ENCODE measurements at places on chromosomes 3 and 15. TPM values are rescaled to one million over a fixed set of nuclear protein-coding genes. Genes with fewer than 3 reads are reported as not detected.

- no peaks in the 10 kb centered on the region for H3K36me3 ChIP-seq
- H3K27ac ChIP-seq: no peak overlapping the region
- DNase-seq: peak; percentile 56
- peaks cover 9% of the 10 kb centered on the region for H3K4me1 ChIP-seq
- H3K27me3 ChIP-seq: no peaks in the 10 kb centered on the region
Observed at GRCh38 chr3:112013058-112013783, 14.5 kb downstream of the TAGLN3 start.

DNA sequence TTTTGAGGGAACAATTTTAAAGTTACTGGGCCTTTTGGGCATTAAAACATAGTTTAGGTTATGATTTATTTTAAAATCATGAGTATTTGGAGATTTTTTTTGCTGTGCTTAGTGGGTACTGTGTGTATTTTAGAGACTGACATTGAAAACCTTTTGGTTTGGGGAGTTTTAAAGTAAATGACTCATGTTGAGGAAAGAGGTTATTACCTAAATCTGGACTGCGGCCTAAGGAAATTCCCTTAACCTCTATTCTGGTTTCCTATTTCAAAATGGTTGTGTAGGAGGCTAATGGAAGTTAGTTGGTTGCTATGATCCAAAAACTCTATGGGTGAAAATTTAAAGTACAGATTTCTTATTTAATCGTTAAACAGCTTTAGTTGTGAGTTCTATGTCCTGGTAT, 57.3 kb upstream of the DPH6 start:
- no peak for DNase-seq
- H3K4me1 ChIP-seq: peaks cover 15% of the 10 kb centered on the region
- no peak overlapping the region for H3K27ac ChIP-seq

- no peak overlapping the region for H3K4me3 ChIP-seq
- no peak overlapping the region for H3K27ac ChIP-seq
- DNase-seq: no peak
- H3K27me3 ChIP-seq: no peaks in the 10 kb centered on the region
Observed at GRCh38 chr15:49758456-49758855, 137.6 kb downstream of the DTWD1 start.

DNA sequence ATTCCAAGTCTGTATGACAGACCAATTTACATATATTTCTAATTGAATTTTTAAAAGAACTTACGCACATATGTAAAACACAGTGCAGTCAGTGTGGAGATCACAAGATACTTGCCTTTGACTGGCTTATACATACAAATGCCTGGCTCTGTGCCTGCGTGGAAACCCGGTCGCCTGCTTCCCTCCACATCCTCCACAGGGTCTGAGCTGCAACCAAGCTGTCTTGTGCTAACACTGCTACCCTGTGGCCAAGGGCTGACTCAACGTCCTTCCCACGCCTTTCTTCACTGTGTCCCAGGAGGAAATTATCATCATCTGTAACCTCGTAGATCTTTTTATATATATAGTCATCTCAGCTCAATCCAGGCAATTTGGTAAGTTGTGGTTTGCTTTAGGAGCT, 117.0 kb downstream of the WNT7A start:
- H3K4me3 ChIP-seq: no peak overlapping the region
- H3K4me1 ChIP-seq: peaks cover 16% of the 10 kb centered on the region
- H3K27ac ChIP-seq: no peak overlapping the region
- no peak for DNase-seq

GRCh38 chr3:17158941-17159682, 274.4 kb downstream of the PLCL2 start:
- no peaks in the 10 kb centered on the region for H3K4me1 ChIP-seq
- DNase-seq: no peak
- peaks cover 16% of the 10 kb centered on the region for H3K36me3 ChIP-seq
- H3K27me3 ChIP-seq: no peaks in the 10 kb centered on the region
- H3K4me3 ChIP-seq: no peak overlapping the region
- H3K27ac ChIP-seq: no peak overlapping the region

FOXB1 gene
- total RNA-seq: not detected

- no peak overlapping the region for H3K4me3 ChIP-seq
- H3K27ac ChIP-seq: no peak overlapping the region
- H3K4me1 ChIP-seq: peaks cover 3% of the 10 kb centered on the region
- DNase-seq: no peak
- H3K36me3 ChIP-seq: peaks cover 6% of the 10 kb centered on the region
Observed at GRCh38 chr3:98824256-98824655, 61.1 kb downstream of the ST3GAL6 start.

CLASP2 gene
- total RNA-seq: 57.6 TPM

GRCh38 chr15:81939604-81940440, 106.0 kb downstream of the MEX3B start:
- H3K4me3 ChIP-seq: no peak overlapping the region
- peak overlapping the region; percentile 62 for H3K27ac ChIP-seq
- no peak for DNase-seq
- peaks cover 11% of the 10 kb centered on the region for H3K36me3 ChIP-seq

DNA sequence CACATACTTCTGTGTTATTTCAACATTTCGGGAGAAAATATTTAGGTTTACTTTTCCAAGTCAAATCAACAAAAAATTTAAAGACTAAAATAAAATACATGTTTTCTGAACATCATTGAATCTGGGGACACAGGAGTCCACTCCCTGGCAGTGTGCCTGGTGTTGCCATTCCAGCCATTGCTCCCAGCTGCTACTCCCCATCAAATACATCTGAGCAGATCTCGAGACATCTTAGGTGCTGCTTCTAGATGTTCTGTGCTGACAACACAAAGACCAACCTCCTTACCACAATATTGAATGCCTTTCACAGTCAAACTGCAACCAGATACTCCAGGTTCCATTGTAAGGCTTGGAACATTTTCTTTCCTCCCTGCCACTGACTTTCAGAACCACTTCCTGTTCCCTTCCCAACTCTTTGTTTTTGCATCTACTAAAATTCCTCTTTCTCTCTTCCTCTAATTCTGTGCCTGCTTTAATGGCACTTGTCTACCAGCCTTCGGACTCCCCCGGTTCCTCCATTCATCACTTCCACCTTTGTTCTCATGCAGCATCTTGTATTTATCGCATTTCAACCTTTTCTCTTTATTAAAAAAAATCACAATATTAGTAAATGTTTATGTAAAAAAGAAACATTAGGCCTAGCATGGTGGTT, 81.1 kb upstream of the SLC4A7 start:
- no peak overlapping the region for H3K4me3 ChIP-seq
- no peaks in the 10 kb centered on the region for H3K27me3 ChIP-seq
- no peaks in the 10 kb centered on the region for H3K4me1 ChIP-seq
- no peak overlapping the region for H3K27ac ChIP-seq

DNA sequence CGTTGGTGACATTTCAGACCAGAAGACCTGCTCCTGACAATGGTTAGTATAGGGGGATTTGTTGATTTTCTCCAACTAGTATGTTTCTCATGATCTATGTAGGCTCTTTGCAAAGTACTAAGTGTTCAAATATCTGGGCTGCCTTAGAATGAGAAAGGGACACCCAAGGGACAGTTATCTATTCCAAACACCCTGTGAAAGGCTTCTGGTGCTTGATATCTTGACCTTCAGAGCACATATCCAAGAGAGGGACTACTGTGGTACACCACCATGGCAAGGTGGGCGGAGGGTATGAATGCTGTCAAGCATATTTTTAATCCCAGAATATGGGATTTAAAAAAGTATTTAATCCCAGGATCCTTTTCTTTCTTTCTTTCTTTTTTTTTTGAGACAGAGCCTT, 1.1 kb downstream of the FANCD2OS start:
- no peaks in the 10 kb centered on the region for H3K4me1 ChIP-seq
- DNase-seq: no peak
- no peaks in the 10 kb centered on the region for H3K36me3 ChIP-seq
- no peak overlapping the region for H3K27ac ChIP-seq
- no peak overlapping the region for H3K4me3 ChIP-seq

- H3K27me3 ChIP-seq: no peaks in the 10 kb centered on the region
- DNase-seq: no peak
- peaks cover 32% of the 10 kb centered on the region for H3K36me3 ChIP-seq
Observed at GRCh38 chr3:45946307-45946706, 3.0 kb downstream of the CXCR6 start.

DYNC1LI1 gene
- 22.0 TPM for total RNA-seq

GOLGA8H gene
- 0.51 TPM for total RNA-seq

GOLGA8T gene
- total RNA-seq: 0.51 TPM

DNA sequence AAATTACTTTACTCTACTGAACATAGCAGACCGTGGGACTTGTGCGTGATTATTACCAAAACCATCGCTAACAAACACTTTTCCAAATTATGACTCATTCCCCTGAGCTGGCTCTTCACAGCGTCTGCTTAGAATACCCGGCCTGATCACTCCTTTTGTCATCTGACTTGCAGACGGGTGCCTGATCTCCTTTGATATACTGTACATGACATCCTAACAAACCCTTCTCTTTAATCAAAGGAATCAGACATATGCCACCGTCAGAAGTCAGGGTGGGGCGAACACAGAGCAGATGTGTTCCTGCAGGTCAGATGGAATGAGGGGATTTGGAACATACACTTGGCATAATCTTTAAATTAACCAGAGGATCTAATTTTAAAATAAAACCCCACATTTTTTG, 48.5 kb upstream of the SH3GL3 start:
- peaks cover 4% of the 10 kb centered on the region for H3K27me3 ChIP-seq
- no peak overlapping the region for H3K27ac ChIP-seq
- no peak overlapping the region for H3K4me3 ChIP-seq
- no peaks in the 10 kb centered on the region for H3K36me3 ChIP-seq

GRCh38 chr3:134864636-134865035, 69.6 kb downstream of the EPHB1 start:
- DNase-seq: no peak
- no peak overlapping the region for H3K4me3 ChIP-seq
- H3K36me3 ChIP-seq: no peaks in the 10 kb centered on the region
- H3K27ac ChIP-seq: no peak overlapping the region
- peaks cover 35% of the 10 kb centered on the region for H3K27me3 ChIP-seq

DNA sequence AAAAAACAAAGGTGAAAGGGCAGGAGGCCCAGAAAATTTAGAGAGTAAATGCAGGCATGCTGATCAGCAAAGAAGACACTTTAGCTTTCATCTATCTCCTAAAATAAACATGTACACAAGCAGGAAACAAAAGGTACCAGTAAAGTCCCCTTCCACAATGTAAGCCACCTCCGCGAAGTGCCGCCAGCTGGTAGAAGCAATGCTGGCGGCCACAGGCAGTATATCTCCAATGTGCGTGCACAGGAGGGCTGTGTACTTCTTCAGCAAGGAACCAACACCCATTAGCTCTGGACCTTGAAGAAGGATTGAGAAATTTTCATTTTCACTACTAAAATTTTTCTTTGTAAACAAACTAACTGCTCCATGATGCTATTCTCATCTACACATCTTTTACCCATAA, 75.4 kb downstream of the HERC2 start:
- no peak overlapping the region for H3K4me3 ChIP-seq
- peaks cover 72% of the 10 kb centered on the region for H3K36me3 ChIP-seq
- no peak for DNase-seq
- no peaks in the 10 kb centered on the region for H3K4me1 ChIP-seq
- no peaks in the 10 kb centered on the region for H3K27me3 ChIP-seq

DNA sequence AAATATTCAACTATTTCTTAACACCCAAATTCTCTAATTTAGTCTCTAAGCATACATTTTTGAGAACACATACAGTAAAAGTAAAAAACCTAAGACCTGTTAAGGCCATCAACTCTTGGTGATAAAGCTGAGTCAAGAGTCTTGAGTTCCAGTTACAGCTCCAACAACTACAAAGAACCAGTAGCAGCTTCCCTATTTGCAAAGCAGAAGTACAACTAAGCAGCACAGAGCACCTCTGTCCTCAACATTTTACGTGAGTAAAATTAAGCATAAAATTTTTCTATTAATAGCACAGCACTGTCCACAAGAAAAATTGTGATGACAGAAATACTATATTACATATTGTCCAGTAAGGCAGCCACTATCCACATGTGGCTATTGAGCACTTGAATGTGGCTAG, 4.4 kb downstream of the PCOLCE2 start:
- no peaks in the 10 kb centered on the region for H3K36me3 ChIP-seq
- no peak for DNase-seq
- H3K27ac ChIP-seq: no peak overlapping the region
- no peak overlapping the region for H3K4me3 ChIP-seq
- peaks cover 17% of the 10 kb centered on the region for H3K4me1 ChIP-seq
- H3K27me3 ChIP-seq: peaks cover 11% of the 10 kb centered on the region

DNA sequence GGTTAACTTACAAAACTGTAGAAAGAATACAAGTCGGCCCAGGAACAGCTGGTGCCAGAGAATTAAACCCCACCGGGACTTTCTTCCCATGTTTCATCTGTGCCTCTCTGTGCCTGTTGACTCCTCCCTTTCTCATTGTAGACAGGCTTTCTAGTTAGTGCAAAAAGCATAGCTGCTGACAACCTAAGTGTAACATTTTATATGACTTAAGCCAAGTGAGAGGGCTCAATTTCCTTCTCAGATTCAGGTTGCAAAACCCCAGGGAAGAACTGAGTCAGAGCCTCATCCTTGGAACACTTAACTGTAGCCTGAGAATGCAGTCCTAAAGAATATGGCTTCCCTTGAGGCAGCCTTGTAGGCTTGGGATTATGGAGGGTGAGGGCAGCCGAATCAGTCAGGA, 302.5 kb upstream of the AZI2 start:
- H3K27ac ChIP-seq: no peak overlapping the region
- H3K27me3 ChIP-seq: no peaks in the 10 kb centered on the region
- no peak for DNase-seq
- H3K4me3 ChIP-seq: no peak overlapping the region

PRSS50 gene
- 4.8 TPM for total RNA-seq
